ENCODE measurements at places on chromosomes 3 and 15. TPM values are rescaled to one million over a fixed set of nuclear protein-coding genes. Genes with fewer than 3 reads are reported as not detected.

Gene GRM2
- 0.54 TPM for total RNA-seq

Gene LRRIQ4
- not detected for total RNA-seq

Gene ISL2
- total RNA-seq, result not detected

Gene GNAT1
- total RNA-seq, result 0.54 TPM

Gene MUSTN1
- 21.0 TPM for total RNA-seq

Gene CD80
- not detected for total RNA-seq

Gene C3orf22
- total RNA-seq, result not detected

Gene OSTN
- total RNA-seq, result not detected

Gene ANKRD63
- not detected for total RNA-seq

Gene ZNF710
- total RNA-seq, result 10.3 TPM

Gene SHF
- total RNA-seq, result 15.1 TPM

Gene DUOX1
- total RNA-seq, result 0.56 TPM

Gene NANOGP8
- 0.81 TPM for total RNA-seq

Gene NBEAL2
- 39.7 TPM for total RNA-seq

Gene TGM4
- total RNA-seq, result not detected

Gene RPUSD2
- total RNA-seq, result 9.8 TPM

- no peaks in the 10 kb centered on the region for H3K4me1 ChIP-seq
- no peak overlapping the region for H3K27ac ChIP-seq
- H3K4me3 ChIP-seq, result no peak overlapping the region
- DNase-seq, result no peak
- H3K36me3 ChIP-seq, result no peaks in the 10 kb centered on the region
Observed at GRCh38 chr3:195160257-195160898, 110.6 kb downstream of the XXYLT1 start.

GRCh38 chr3:140715035-140715434 lies 37.2 kb downstream of the TRIM42 start:
- H3K4me1 ChIP-seq, result peaks cover 3% of the 10 kb centered on the region
- no peak overlapping the region for H3K4me3 ChIP-seq
- H3K27me3 ChIP-seq, result no peaks in the 10 kb centered on the region
- H3K27ac ChIP-seq, result no peak overlapping the region

DNA sequence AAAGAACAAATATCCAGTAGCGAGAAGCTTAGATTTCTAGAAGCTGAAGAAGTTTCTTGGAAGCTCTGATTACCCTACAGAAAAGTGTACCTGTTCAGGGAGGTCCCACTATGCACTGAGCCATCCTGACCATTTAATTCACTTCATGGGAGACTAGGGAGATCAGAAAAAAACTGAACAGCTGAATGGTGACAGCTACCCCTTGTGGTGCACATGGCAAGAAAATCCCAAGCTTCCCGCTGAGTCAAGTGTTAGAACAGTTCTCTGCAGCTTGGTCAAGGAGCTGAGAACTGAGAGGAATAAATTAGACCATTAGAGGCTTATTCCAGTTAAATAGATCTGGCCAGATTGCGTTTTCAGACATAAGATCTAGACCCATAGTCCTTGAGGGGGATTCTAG lies 197.2 kb upstream of the VEPH1 start:
- no peaks in the 10 kb centered on the region for H3K36me3 ChIP-seq
- no peak overlapping the region for H3K27ac ChIP-seq
- H3K27me3 ChIP-seq, result no peaks in the 10 kb centered on the region
- no peak overlapping the region for H3K4me3 ChIP-seq
- peaks cover 6% of the 10 kb centered on the region for H3K4me1 ChIP-seq
- DNase-seq, result no peak

DNA sequence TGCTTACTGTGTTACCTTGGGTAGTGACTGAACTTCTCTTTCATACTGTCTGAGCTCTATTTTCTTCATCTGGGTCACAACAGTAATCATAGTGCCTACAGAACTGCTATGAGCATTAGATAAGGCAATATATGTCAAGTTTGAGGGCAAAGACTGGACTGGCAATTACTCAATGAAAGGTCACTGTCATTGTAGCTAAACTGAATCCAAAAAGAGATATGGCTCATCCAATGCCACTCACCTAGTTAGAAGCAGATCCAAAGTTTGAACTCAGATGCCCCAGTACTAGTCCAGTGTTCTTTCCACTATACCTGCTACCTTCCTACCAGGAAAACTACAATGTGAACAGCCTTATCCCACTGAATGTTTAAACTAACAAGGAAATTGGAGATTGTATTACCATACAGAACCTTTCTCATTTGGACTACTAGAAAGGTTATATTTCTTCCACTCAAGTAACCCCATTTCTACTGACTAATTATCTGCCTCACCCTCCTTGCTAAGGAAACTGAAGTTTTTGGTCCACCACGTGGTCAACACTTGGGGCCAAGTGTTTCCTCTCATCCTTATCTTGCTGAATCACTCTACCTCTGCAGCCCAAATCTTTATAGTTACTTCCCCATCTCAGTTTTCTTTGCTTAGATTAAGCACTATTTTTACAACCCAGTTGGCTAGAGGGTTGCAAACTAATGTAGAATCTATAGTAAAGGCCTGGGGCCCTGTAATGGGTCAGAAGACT lies 202.3 kb upstream of the LPP start:
- no peak overlapping the region for H3K4me3 ChIP-seq
- H3K36me3 ChIP-seq, result no peaks in the 10 kb centered on the region
- H3K4me1 ChIP-seq, result peaks cover 5% of the 10 kb centered on the region
- no peak for DNase-seq
- H3K27ac ChIP-seq, result no peak overlapping the region

GRCh38 chr15:76340198-76340802 lies 3.7 kb downstream of the ISL2 start:
- H3K4me1 ChIP-seq, result peaks cover 17% of the 10 kb centered on the region
- peaks cover 79% of the 10 kb centered on the region for H3K27me3 ChIP-seq
- H3K27ac ChIP-seq, result no peak overlapping the region
- no peaks in the 10 kb centered on the region for H3K36me3 ChIP-seq
- H3K4me3 ChIP-seq, result peak overlapping the region; percentile 64

DNA sequence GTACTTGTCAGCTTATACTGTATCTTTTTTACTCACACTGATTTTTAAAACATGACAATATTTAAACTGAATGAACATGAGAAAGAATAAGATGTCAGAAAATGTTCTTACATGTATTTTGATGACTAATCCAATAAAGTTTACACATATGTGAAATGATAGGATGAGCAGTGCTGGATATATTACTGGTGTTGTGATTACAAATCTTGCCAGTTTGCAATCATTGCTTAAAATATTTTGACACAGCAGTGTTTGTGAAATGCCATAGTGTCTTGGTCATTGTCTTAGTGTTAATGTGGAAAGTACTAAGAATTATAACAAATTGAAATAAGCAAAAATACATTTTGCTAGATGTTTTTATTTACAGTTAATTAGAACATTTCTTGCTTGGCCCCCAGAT lies 118.7 kb upstream of the MLF1 start:
- H3K27me3 ChIP-seq, result no peaks in the 10 kb centered on the region
- DNase-seq, result no peak
- no peak overlapping the region for H3K4me3 ChIP-seq
- H3K4me1 ChIP-seq, result no peaks in the 10 kb centered on the region

GRCh38 chr15:58437531-58438105 lies 5.8 kb downstream of the LIPC start:
- no peak overlapping the region for H3K4me3 ChIP-seq
- no peaks in the 10 kb centered on the region for H3K36me3 ChIP-seq
- no peak overlapping the region for H3K27ac ChIP-seq
- no peak for DNase-seq
- no peaks in the 10 kb centered on the region for H3K27me3 ChIP-seq
- peaks cover 26% of the 10 kb centered on the region for H3K4me1 ChIP-seq

GRCh38 chr3:154971341-154971740 lies 108.8 kb upstream of the MME start:
- H3K4me3 ChIP-seq, result peak overlapping the region; percentile 30
- no peak for DNase-seq
- peak overlapping the region; percentile 15 for H3K27ac ChIP-seq
- no peaks in the 10 kb centered on the region for H3K36me3 ChIP-seq

DNA sequence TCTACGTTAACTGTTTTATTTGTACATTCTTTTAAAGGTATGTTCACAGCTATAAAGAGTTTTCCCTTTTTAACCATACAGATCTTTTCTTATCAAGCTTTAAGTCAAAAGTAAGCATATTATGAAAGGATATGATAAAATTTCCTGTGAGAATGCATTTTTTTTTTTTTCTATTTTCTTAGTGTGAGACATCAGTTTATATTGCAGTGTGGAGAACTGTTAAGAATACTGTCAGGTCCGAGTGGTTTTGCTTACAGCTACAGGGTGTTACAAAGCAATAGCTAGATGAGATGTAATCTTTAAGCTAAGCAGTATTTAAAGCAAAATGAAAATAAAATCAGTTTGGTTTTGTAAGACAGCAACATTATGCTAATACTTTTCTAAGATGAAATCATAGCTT lies 133.2 kb downstream of the SLC25A26 start:
- no peak overlapping the region for H3K27ac ChIP-seq
- H3K36me3 ChIP-seq, result no peaks in the 10 kb centered on the region
- DNase-seq, result no peak
- H3K27me3 ChIP-seq, result no peaks in the 10 kb centered on the region
- no peaks in the 10 kb centered on the region for H3K4me1 ChIP-seq

DNA sequence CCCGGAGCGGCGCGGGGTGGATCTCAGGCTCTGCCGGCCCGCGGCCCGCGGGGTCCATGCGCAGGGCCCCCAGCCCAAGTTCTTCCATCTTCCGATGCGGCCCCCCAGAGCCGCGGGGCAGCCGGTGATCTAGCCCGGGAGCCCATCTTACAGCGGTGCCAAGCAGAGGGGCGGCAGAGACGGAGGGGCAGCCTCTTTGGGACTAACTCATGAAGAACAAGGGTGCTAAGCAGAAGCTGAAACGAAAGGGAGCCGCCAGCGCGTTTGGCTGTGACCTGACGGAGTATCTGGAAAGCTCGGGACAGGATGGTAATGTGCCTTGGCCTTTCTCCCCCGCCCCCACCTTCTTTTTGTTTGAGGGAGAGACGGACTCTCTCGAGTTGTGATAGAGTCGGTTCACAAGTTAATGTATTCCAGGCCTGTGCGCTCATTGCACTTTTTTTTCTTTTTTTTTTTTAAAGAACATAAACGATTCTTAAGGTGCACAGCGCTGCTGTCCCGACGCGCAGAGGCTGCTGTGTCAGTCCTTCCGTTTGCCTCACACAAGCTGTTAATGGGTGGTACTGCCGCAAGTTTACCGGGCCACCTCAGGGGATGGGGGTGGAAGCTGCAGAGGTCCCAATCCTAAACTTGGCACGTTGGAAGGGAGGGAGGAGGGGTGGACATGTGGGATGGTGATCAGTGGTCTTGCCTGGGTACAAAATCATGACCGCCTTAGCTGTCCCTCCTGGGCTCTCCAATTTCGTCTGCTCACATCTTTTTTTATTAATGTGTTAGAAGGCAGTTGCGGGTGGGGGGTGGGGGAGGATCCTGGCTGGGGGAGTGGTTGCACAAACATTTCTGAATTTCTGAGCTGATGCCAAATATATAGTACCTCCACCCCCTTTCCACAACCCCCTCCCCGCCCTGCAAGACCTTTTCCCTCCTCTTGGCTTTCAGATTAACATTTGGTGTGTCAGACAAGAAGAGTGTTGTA lies 801 bp downstream of the ARHGAP31 start:
- H3K27me3 ChIP-seq, result no peaks in the 10 kb centered on the region
- H3K4me3 ChIP-seq, result peak overlapping the region; percentile 91
- H3K27ac ChIP-seq, result peak overlapping the region; percentile 90
- no peaks in the 10 kb centered on the region for H3K36me3 ChIP-seq

DNA sequence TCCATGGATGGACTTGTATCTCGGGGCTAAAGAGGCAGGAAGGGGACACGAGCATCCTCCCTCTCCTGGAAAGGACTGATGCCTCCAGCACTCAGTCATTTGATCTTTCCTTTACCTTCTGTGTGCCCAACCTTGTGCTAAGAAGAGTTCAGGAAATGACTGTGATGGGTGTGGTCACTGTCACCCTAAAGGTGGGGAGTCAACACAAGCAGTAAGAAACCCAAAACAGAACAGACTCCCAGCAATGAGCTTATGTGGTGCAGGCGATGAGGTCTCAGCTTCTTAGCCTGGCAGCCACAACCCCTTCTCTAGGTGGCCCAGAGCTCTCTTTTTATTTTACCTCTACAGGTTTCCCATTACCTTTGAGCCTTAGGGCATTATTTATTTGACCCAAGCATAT lies 3.8 kb downstream of the MPI start:
- no peak overlapping the region for H3K27ac ChIP-seq
- DNase-seq, result no peak
- H3K27me3 ChIP-seq, result no peaks in the 10 kb centered on the region
- peaks cover 6% of the 10 kb centered on the region for H3K36me3 ChIP-seq

GRCh38 chr3:35969406-35969805 lies 330.1 kb downstream of the ARPP21 start:
- no peaks in the 10 kb centered on the region for H3K36me3 ChIP-seq
- peak overlapping the region; percentile 65 for H3K4me3 ChIP-seq
- no peak for DNase-seq
- H3K4me1 ChIP-seq, result peaks cover 24% of the 10 kb centered on the region
- no peak overlapping the region for H3K27ac ChIP-seq

DNA sequence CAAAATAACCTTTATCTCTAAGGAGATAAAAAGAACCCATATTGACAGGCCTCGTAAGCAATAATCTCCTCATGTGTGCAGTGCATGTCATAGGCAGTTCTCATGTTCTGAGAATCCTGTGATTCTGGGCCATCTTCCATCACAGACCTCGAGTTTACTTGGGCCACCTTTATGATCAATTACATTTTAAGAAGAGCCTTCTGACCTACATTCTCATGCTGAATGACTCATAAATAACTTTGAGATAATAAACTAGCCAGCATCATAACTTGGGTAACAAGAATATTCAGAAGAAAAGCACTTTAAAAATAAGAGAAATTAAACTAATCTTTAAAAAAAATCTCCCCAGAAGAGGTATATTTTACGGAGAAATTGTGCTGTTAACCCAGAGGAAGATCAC lies 310.7 kb upstream of the ZNF717 start:
- H3K27ac ChIP-seq, result no peak overlapping the region
- no peak for DNase-seq
- H3K4me1 ChIP-seq, result no peaks in the 10 kb centered on the region
- H3K4me3 ChIP-seq, result no peak overlapping the region

DNA sequence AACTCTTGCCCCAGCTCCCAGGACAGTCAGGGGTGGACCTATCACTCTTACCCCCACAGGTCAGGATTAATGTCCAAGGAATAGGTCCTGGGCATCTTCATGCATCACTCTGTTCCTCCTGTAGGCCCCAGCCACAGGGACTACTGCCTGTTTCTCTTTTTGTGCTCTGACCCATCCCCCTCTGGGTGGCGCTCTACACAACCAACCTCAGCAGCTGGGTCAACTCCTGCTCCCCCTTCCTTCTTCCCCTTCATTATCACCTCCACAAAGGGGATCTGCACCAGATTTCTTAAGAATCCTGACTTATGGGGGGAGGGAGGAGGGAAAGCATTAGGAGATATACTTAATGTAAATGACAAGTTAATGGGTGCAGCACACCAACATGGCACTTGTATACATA lies 12.2 kb upstream of the TRANK1 start:
- no peak overlapping the region for H3K27ac ChIP-seq
- no peak overlapping the region for H3K4me3 ChIP-seq
- no peaks in the 10 kb centered on the region for H3K4me1 ChIP-seq
- H3K36me3 ChIP-seq, result no peaks in the 10 kb centered on the region
- no peak for DNase-seq
